NCI-H187 treated with DMSO at 0.1 percent for 48 hours (cell line): ENCODE measurements at places on chromosomes 12 and 14.

GRCh38 chr12:2101771-2102170 is 49.0 kb downstream of the CACNA1C start:
- no peak for DNase-seq

DNA sequence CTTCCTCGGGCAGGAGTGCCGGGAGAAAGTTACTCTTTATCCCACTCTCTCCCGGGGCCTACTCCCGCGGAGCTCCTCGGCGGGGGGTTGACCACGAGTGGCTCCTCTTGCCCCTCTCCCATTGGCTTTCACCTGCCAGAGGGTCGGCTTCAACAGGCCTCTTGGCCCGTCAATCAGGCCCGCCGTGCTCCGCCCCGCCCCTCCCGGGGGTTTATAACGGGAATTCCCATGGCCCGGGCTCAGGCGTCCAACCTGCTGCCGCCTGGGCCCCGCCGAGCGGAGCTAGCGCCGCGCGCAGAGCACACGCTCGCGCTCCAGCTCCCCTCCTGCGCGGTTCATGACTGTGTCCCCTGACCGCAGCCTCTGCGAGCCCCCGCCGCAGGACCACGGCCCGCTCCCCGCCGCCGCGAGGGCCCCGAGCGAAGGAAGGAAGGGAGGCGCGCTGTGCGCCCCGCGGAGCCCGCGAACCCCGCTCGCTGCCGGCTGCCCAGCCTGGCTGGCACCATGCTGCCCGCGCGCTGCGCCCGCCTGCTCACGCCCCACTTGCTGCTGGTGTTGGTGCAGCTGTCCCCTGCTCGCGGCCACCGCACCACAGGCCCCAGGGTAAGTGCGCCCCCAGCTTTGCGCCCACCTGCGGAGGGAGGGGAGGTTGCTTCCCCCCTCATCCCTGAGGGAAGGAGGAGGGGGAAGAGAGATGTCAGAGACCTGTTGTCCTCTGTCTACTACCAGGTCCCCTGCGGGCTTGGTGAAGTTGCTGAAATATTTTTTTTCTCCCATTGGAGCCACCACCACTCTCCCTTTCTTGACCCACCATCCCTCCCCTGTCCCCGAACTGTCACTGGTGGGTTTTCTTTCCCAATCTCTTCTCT is at the start of gene SMOC1:
SMOC1 (plus strand) TSS at position 242 of the 869 bp plus-strand sequence; CDS start at position 505, 263 bp downstream.
- no peak for DNase-seq

GRCh38 chr12:3329361-3329760 is 161.6 kb upstream of the PRMT8 start:
- peak; percentile 25 for DNase-seq

- DNase-seq: no peak
Measured at GRCh38 chr14:32697704-32698103, 241.0 kb upstream of the NPAS3 start.

DNA sequence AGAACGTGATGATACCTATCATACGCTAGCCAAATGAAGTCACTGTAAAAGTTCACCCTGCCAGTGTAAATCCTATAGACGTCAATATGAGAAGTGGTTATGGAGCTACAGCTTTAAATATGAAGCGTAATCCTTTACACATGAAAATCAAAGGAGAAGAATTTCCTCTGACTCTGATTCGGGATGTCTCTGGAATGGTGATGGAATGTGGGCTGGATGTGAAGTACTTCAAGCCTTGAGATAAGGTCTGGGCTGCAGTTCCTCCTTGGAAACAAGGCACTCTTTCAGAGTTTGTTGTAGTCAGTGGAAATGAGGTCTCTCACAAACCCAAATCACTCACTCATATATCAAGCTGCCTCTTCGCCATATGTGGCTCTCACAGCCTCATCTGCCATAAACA is 53.1 kb upstream of the NAP1L1 start:
- DNase-seq: no peak

DNA sequence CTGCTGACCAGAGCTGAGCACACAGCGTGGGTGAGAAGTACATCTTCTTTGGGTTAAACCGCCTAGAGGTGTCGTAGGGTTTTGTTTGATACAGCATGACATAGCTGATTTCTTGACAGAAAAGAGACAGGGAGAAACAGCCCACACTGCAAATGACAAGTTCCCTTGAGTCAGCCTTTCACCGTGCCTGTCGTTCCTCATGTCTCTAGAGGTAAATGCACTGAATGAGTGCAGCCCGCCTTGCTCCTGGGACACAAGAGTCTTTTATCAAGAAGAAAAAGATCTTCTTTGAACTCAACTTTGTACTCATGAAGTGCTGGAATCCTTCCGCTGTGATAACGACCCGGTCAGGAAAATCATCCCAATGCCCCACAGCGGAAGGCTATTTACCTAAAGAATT is 77.6 kb downstream of the TMEM132D start:
- DNase-seq: no peak

GRCh38 chr14:104092931-104093365 is 7.4 kb downstream of the ASPG start:
- no peak for DNase-seq

DNA sequence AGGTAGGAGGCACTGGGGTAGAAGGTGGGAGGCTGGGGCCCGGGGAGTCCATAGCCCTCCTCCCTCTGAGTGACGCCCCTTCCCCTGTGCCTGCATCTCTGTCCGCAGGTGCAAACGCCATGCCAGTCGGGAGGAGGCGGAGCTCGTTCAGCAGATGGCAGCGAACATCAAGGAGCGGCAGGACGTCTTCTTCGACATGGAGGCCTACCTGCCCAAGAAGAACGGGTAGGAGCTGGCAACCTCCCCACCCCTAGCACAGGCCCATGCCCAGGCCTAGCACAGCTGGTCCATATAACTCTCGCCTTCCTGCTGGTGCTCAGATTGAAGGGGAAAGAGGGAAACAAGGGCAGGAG is 35.6 kb downstream of the TMEM120B start:
- DNase-seq: no peak

DNA sequence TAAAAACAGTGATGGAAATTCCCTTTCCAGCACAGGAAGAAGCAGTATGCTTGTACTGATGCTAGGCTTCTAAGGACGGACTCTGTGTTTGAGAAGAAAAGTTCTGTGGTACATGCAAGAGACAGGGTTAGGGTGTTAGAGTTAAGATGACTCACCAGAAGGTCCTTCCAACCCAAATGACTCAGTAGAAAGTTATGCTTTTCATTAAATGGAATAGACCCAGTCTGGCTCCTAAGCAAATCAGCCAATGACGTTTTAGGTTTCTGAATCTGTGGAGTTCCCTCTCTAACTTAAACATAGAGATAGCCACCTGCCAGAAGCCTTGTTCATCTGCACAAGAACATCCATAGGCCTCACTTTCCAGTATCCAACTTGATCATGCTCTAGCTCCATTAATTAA is 5.7 kb downstream of the PTHLH start:
- no peak for DNase-seq

DNA sequence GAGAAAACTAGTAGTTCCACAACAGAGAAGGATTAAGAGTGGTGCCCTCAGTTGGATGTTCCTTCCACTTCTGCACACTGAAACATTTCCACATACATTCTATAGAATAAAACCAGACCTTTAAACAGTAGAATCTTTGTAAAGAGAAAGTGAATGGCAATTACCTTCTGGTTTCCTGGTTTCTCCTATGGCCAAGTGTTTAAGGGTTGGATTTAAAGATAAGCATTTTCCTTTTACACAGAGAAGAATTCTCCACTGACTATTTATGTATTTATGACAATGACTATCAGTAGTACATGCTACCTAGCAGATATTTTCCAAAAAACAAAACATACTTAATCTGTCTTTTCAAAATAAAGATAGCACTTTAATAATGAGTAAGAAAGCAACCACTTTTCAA is 3.2 kb downstream of the ATG2B start:
- DNase-seq: no peak

DNA sequence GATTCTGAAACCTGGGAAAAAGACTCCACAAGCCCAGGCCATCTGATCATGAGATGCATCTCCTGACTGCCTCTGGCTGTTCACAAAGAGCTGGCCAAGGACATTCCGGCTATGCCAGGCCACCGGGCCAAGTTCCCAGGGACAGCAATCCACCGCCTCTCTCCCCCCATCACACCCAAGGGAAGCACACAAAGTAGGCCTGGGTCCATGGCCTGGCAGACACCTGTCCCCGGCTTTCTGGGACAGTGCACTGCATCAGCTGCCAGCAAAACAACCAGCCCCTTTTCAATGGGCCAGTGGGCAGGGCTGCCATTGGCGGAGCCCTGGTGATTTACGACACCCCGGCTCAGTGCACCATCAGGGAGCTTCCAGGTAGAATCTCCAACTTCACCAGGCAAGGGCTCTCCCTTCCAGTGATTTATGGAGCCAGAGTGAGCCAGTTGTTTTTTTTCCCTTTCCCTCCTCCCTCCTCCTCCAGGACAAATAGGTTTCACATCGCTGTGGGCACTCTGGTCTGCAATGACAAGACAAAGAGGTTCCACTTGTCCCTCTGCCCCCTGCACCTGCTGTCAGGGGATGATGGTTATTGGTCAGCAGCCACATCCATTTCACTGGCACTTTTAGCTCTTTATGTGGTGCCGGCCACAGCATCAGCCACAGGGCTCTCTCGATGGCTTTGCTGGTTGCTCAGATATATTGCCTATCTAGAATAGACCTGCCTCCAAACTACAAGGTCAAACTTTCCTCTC is 149.6 kb downstream of the SLC38A6 start:
- peak; percentile 37 for DNase-seq

GRCh38 chr12:16583969-16584745 is 21.8 kb downstream of the LMO3 start:
- DNase-seq: no peak

GRCh38 chr12:113200021-113200797 is 14.7 kb downstream of the RITA1 start:
- no peak for DNase-seq

DNA sequence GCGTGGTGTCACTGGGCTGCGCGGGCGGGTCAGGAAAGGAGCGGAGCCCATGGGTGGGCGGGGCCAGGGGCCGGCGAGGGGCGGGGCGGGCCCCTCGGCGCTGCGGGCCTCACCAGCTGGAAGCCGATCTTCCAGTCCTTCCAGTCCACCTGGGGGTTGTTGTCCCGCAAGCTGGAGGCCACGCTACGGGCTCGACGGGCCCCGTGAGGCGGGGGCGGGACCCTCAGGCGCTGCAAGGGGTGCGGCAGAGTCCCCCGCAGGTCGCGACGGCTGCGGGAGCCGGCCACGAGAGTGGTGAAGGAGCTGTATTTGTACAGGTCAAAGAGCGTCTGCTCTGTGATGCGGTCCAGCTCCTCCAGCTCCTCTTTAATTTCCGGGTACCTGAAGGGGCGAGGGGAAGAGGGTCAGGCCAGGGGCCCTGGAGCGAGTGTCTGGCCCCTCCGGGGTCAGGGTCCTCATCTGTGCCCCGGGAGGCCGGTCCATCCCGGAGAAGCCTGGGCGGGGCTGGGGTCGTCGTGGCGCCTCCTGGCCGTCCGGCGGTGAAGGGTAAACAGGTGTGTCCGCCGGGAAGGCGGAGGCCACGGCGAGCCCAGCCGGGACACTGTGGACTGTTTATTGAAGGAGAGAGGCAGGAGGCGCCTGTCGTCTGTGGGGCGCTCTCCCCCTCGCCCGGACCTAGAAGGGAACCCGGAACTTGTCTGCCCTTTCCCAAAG is 11.9 kb downstream of the SCNN1A start:
- DNase-seq: no peak

- no peak for DNase-seq
Measured at GRCh38 chr14:75562489-75562888, 15.9 kb upstream of the FLVCR2 start.

DNA sequence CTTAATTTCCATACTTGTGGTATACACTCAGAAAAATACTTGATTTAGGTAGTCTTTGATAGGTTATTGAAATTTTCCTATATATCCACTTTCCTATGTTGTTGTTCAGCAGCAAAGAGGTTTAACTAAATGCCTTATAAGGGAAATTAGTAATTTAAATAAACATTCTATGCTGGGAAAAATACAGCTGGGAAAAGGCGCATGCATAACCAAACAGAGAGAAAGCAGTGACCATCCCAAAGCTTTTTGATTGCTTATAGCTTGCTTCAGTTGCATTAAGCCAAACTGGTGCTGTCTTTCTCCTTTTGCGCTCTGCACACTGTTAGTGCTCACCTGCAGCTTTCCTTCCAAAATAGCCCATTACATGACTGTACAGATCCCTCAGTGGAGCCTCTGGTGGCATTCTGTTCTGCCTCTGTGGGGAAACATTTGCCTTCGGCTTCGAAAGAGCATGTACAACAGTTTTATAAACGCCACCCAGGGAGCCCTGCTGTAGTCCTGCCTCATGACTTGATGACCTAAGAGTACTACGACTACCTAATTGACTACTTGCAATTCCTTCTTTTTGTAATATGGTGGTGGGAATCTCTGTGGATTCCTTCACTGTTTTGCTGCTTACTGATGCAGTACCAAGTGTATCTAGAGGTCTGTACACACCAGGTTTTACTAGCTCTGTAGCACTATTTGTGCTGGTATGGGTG is 120.8 kb downstream of the RALGAPA1 start:
- no peak for DNase-seq

DNA sequence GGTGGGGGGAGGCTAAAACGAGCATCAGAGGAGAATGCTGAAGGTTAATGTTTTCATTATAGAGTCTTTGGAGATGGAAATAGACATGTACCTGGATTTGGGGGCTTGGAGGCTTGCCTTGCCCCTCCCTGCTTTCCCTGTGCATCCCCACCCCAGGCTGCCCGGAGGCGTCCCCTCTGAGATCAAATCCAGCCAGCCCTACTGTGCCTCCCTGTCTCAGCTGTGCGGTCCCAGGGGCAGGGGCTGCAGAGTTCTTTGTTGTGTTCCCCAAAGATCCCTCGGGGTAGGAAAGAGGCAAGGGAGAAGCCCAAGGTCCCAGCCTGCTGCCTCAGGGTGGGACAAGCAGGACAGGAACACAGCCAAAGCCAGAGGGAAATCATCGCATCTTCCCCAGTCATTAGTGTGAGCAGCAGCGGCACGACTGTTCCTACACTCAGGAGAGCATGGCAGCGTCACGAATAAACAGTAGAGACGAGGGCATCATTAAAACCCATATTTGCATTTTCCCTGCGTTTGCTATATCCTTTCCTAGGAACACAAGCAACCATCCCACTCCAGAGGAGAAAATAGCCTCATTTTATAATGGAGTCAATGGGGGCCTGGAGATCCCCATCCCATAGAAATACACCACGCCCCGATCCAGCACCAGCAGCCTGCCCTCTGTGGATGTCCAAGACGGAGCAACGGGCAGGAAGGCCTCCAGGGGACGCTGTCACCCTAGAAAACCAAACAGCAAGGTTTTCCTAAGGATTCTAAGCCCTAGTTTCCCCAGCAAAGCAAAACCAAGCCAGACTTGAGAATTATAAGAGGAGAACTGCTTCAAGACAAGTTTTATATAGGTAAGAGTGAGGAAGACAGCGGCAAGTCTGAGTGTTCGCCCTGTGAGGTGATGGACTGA is 32.4 kb downstream of the ANO2 start:
- no peak for DNase-seq
